Neural crest cell (in vitro differentiated cells): ENCODE measurements at places on chromosomes 4 and X.

DNA sequence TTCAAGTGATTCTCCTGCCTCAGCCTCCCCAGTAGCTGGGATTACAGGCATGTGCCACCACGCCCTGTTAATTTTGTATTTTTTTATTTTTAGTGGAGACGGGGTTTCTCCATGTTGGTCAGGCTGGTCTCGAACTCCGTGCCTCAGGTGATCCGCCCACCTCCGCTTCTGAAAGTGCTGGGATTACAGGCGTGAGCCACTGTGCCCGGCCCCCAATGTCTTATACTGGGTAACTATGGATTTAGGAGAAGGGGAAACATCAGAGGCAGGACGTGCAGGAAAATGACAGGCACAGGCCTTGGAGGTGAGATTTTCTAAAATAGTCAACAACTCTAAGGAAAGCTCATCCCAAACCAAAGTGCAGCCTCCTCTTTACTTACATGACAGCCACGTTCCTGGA is 11.1 kb upstream of the TSPYL2 start:
- DNase-seq = no peak

GRCh38 chr4:25937801-25938200 is 23.8 kb downstream of the SMIM20 start:
- DNase-seq = no peak

GRCh38 chr4:168655182-168655581 is 158.3 kb downstream of the PALLD start:
- no peak for DNase-seq

DNA sequence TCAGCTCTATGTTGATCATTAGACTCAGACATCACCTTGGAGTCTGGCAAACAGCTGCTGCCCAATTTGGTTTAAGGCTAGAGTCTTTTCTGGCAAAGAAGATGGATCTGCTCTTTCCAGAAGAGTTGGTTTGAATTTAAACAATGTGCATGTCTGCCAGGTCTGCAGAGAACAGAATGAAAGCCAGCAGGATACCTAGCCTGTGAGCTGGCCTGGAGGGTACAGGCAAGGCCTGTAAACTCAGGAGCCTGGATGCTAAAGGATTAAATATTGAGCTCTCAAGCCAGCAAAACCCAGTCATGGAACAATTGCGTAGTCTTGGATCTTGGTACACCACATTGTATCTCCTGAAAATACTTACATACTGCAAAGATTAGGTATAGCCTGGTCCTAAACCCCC is 15.6 kb upstream of the PDLIM3 start:
- no peak for DNase-seq

- no peak for DNase-seq
Measured at GRCh38 chrX:54818221-54818620, 10.7 kb downstream of the MAGED2 start.

DNA sequence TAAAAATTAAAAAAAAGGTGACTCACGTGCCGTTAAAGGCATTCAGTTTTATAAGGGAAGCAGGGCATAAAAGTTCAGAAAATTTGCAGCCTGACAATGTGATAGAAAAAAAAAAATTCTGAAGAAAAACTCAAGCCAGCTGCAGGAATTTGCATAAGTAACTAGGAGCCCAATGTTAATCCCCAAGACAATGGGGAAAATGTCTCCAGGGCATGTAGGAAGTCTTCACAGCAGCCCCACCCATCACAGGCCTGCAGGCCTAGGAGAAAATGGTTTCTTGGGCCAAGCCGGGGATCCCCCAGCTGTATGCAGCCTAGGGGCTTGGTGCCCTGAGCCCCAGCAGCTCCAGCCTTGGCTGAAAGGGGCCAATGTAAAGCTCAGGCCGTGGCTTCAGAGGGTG is 31.2 kb downstream of the CHM start:
- no peak for DNase-seq

GRCh38 chr4:3681191-3681590 is 85.0 kb upstream of the ADRA2C start:
- no peak for DNase-seq

- no peak for DNase-seq
Measured at GRCh38 chrX:102723456-102723855, 2.9 kb downstream of the GPRASP3 start.

GRCh38 chr4:101370663-101371210 is 23.4 kb upstream of the PPP3CA start:
- no peak for DNase-seq

DNA sequence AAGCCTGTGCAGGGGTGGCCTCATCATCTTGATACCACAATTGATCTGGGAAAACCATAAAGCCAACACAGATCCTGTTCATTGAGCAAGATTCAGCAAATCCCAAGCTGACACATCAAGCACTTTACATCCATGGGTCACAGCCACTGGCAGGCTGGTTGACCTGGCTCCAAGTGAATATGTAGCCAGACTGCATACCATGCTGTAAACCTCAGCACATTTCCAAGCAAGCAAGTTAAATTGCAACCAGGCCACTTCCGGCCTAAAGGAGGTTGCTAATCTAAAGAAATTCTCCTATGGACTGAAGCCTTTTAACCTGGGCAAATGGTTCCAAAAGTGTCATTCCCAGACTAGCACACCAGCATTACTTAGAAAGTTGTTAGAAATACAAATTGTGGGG is 54.4 kb upstream of the USP26 start:
- no peak for DNase-seq

- no peak for DNase-seq
Measured at GRCh38 chr4:175443547-175443946, 368.5 kb downstream of the GPM6A start.

DNA sequence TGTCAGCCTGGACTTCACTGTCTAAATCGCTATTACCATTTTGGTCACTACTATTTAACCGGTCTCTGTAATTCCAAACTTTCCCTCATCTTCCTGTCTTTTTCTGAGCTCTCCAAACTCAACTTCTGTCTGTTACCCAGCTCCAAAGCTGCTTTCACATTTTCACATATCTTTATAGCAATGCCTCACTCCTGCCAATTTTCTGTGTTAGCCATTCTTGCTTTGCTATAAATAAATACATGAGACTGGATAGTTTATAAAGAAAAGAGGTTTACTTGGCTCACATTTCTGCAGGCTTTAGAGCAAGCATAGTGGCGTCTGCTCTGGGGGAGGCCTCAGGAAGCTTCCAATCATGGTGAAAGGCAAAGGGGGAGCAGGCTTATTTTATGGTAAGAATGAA is 368.3 kb upstream of the GNPDA2 start:
- DNase-seq = no peak

DNA sequence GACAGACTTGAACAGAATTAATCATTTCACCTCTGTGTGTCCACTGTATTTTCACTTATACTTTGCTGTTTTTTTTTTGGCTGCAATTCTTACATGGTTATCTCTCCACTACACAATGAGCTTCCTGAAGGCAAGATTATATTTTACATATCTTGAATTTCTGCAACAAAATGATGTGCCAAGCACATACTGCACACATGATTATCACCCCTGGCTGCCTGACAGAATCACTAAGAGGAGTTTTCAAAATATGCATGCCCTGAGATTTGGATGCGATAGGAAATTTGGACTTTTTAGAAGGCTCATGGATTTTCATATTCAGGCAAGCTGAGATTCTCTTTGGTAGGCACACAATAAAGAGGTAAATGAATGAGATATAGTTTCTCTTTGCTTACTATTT is 1162.1 kb upstream of the IGFBP7 start:
- DNase-seq = no peak

DNA sequence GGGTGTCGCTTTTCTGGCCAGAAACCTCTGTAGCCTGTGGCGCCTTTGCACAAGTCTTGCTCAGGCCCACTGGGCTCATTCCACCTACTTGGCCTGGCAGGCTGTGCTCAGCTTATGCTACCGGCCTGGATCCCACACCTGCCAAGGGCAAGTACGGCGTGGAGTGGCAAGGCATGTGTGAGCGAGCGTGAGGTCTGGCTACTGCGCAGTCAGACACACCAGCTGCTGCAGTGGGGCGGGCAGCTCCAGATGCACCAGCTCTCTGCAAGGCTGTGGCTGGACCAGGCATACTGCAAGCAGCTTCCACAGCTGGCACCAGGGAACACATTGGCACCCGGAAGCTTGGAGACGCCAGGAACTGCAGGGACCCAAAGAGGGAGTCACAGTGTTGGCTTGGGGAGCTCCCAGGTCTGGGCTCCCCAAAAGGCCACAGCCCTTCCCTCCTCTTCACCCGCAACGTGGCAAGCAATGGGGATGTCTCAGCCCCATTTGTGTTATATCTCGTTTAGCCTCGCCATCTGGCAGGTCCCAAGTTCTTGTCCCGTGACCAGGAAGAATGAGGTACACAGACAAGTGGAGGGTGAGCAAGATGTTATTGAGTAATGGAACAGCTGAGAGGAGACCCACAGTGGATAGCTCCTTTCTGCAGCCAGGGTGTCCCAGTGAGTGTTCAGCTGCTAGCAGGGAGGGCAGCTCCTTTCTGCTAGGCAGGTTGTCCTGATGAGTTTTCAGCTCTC is 3.8 kb upstream of the FBXW7 start:
- no peak for DNase-seq

- DNase-seq = no peak
Measured at GRCh38 chr4:172553216-172553615, 615.4 kb upstream of the GALNT7 start.

- DNase-seq = no peak
Measured at GRCh38 chr4:23728393-23728792, 161.5 kb downstream of the PPARGC1A start.

GRCh38 chr4:130608121-130608520 is 1512.2 kb downstream of the C4orf33 start:
- no peak for DNase-seq

GRCh38 chrX:101931136-101931487 is 715 bp downstream of the ZMAT1 start:
- DNase-seq = no peak

DNA sequence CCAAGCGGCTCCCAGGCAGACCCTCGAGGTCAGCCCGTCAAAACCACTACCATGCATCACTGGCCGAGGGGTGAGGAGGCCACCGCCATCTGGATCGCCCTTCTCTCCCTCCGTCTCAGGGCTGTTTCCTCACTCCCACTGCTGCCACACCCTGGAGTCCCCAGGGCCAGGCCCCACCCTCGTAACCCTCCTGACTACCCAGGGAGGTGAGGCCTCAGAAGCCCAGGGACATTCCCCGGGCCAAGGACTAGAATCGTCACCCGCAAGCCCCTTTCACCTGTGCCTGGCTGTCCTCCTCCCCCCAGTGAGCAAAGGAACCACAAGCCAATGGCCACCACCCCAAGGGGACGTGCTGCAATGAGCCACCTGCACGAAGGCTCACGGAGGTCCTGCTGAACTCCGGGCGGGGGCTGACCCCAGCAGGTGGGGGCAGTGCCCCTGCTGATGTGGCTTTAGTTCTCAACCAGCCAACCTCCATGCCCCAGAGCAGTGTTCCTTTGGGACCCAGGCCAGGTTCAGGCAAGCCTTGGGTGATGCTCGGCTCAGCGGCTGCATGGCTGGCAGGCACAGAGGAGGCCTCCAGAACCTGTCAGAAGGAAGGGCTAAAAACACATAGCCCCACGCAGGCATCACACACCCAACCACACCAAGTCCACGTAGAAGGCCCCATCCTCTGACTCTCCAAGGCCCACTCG is 23.8 kb downstream of the PPP2R2C start:
- DNase-seq = no peak

DNA sequence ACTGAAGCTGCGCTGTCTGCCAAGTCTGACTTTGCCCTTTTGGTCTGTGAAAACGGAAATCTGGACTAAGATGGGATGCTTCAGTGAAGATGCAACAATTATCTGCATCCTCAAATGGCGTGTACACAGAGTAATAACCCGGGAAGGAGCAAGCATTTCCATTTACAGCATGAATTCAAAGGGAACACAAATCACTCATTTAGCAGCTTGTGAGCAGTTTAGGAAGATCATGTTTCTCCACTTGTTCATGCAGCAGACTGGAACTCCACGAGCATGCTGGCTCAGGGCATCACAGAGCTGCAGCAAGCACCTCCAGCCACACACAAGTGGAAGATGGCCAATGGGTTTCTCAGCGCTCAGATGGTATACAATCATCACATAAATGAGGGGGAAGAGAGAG is 175.5 kb downstream of the NLGN4X start:
- DNase-seq = no peak

DNA sequence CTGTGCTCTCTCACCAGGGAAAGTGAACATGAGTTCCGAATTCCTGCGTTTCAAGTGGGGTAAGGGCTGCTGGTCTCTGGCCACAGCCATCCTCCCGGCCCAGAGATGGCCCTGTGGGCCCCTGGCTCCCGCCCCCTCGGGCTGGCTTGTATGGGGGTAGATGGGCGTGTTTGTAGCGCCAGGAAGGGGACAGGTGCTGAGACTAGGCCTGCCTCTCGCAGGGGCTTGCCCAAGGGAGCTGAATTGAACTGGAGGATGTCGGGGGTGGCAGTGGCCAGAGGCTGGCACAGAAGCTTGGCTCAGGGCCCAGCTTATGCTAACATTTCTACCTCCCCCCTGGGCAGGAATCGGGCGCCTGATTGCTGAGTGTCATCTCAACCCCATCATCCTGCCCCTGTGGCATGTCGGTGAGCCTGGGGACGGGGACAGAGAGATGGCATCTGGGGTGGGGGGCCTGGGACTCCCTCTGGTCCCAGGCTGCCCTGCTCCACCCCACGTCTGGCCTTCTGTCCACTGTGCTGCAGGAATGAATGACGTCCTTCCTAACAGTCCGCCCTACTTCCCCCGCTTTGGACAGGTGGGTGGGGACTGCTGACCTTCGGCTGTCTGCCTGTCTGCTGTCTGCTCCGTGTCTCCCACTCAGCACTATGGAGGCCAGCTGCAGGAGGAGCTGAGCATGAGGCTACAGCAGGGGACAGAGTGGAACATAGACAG is 8.5 kb downstream of the TAFAZZIN start:
- DNase-seq = no peak

- no peak for DNase-seq
Measured at GRCh38 chr4:40621592-40622512, 7.8 kb downstream of the RBM47 start.
